Amniotic stem cell (primary cell): ENCODE measurements at places on chromosomes 7 and 10.
A peak's percentile ranks its signal among the peaks of the same experiment; 100 is the strongest.

GRCh38 chr10:105540381-105540780 lies 899.3 kb downstream of the SORCS3 start:
- DNase-seq: no peak

DNA sequence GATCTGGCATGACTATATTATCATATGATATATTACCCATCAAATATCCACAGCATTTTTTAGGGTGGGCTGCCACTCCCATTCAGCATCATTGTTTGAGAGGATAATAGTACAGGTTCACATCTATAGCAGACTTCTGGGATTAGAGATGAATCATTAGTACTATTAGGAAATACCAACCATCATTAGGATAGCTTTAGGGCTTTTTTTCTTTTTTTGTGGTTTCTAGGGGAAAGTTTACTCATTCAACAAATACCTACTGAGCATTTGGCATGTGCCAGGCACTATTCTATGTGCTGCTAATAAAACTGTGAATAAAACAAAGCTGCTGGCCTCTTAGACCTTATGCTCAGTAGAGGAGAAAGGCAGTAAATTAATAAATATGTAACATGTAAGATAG lies 40.6 kb downstream of the NHLRC2 start:
- DNase-seq: no peak

DNA sequence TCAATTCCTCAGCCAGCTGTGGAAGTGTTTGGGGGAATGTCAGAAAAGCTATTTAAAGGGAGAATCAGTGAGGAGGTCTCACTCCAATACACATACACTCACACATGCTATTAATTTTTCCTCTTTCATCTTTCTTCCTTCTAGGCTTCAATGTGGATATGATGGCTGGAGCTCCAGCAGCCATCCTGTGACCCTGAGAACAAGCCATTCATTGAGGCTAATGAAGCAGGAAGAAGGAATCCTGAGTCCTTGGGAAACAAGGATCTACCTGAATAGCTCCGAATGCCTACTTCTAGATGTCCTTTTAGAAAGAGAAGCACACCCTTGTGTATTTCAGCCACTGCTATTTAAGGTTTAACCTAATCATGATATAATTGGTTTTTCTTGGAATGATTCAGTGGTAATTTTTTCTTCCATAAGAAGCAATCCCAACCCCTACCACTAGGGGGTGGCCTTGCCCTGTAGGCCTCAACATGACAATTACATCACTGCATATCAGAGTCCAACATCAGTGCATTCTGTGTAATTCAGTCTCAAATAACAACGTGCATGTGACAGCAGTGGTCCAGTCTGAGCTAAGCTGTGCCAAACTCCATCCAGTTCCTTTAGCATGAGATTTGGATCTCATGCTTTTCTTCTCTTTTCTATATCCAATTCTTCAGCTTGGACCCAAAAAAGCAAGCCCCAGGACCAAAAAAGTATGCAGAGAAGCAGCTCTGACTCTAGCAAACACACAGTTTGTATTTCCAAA lies 85.3 kb upstream of the ANKRD1 start:
- DNase-seq: peak; percentile 48

DNA sequence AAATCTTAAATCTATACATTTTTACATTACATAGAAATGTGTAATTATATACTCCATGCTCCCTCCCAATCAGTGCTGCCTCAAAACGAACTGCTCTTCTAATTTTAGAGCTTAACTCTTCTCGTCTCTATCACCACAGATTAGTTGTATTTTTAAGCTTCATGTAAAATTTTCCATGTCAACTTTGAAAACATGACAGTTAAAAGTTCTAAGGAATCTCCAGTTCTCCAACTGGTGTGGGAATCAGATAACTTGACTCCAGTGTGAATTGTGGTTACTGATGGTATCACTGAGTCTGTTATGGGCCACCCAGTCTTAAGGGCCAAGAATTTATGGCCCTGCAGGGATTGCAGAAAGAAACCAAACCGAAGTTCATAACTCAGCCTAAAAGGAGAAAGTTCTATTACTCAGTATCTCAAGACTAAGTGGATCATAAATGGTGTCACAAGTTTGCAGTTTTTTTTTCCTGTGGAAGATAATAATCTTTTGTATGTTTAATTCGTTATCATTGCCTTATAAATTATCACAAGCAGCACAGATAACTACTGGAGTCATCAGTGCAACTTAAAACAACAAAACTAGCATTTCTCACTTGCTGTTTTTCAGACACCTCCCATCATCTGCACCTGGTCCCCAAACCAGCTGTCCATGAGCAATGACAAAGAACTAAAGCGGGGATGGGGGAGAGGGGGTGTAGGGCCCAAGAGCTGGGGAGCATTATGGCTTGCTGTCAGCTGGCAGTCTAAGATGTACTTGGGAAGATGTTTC lies 31.5 kb upstream of the KMT2E start:
- DNase-seq: no peak
